ENCODE measurements at places on chromosomes 2 and 18. TPM values are rescaled to one million over a fixed set of nuclear protein-coding genes. Genes with fewer than 3 reads are reported as not detected.

The CD226 gene
- total RNA-seq: 0.34 TPM

The GKN1 gene
- not detected for total RNA-seq

The RBKS gene
- 3.9 TPM for total RNA-seq

The BOK gene
- total RNA-seq: 9.3 TPM

The LGALSL gene
- 1.7 TPM for total RNA-seq

The MMADHC gene
- total RNA-seq: 117 TPM

The DAPL1 gene
- total RNA-seq: not detected

The ST8SIA3 gene
- not detected for total RNA-seq

The POMC gene
- not detected for total RNA-seq

The TMSB10 gene
- 6,308 TPM for total RNA-seq

The VWA3B gene
- total RNA-seq: 0.16 TPM

The MFSD2B gene
- under 0.01 TPM for total RNA-seq

The MYCN gene
- total RNA-seq: not detected

The CTIF gene
- total RNA-seq: 18.4 TPM

The KCNJ3 gene
- not detected for total RNA-seq

The MBP gene
- total RNA-seq: 18.8 TPM

The MRPL30 gene
- 17.5 TPM for total RNA-seq

The ERFE gene
- 1.3 TPM for total RNA-seq

The CYS1 gene
- 5.0 TPM for total RNA-seq

The UPP2 gene
- total RNA-seq: not detected

The NEB gene
- under 0.01 TPM for total RNA-seq

The CKAP2L gene
- total RNA-seq: 1.3 TPM

The NCK2 gene
- total RNA-seq: 16.5 TPM

The BUB1 gene
- total RNA-seq: 5.8 TPM

The ADRA2B gene
- not detected for total RNA-seq

The CFAP210 gene
- 0.17 TPM for total RNA-seq

All from bronchial smooth muscle cell (primary cell).